ENCODE measurements at places on chromosomes 6 and 20.

GRCh38 chr6:9116026-9116425, 680.7 kb upstream of the SLC35B3 start:
- no peak for DNase-seq

DNA sequence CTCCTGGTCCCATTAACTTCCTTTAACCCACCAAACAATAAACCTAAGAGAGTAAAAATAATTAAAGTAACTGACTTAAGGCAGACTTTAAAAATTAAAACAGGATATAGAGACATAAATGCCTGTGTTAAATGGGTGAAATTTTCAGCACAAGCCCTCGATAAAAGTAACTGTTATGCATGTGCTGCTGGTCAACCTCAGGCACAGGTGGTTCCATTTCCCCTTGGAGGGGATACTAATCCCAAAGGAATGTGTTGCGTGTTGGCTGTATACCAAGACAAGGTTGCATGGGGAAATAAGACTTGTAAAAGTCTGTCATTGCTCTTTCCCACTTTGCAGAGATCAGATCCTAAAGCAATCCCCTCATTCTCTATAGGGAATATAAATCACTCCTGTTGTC, 25.8 kb downstream of the HLA-A start:
- no peak for DNase-seq

GRCh38 chr6:14559746-14560536, 442.4 kb downstream of the CD83 start:
- no peak for DNase-seq

DNA sequence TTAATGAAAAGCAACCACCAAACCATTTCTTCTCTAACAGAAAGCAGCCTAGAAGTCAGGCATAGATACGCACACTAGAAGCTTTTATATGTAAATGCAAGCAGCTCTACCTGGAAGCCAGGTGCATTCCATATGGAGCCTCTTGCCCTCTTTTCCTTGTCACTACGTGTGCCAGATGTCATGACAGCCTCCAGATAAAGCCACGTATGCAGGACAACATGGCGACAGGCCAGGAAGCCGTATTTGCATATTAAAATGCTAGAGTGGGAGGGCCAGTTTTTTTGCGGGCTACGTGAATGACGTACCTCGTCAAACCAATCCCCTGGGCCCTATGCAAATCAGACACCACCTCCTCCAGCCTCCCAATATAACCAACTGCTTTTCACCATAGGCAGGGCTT, 308.1 kb upstream of the SPTLC3 start:
- no peak for DNase-seq

- peak; percentile 11 for DNase-seq
Observed at GRCh38 chr6:136791296-136792094, 782 bp downstream of the MAP3K5 start.

DNA sequence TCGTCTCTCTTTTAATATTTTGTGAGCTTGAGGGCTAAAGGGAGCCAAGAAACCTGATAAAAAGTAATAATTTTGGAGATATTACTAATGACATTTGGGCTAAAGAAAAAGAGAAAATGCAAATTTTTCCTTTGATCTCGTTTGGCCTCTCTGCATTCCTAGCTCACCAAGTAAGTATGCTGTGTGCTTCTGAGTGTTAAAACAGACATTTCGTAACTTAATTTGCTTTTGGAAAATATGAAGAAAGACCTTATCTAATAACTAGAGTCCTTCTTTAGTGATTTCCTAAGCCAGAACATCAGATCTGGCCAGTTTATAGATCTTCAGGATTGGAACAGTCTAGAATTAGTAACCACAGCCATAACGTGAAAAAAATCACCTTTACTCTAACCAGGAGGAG, 872.9 kb upstream of the SLC35B3 start:
- DNase-seq = no peak

DNA sequence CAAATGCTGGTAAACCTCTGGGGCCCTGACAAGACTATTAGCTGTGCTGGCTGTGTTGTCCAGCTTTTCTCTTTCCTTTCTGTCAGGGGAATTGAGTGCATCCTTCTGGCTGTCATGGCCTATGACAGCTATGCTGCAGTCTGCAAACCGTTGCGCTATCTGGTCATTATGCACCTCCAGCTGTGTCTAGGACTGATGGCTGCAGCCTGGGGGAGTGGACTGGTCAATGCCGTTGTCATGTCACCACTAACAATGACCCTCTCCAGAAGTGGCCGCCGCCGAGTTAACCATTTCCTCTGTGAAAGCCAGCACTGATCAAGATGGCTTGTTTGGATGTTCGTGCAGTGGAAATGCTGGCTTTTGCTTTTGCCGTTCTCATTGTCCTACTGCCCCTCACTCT, 20.3 kb downstream of the OR2B6 start:
- DNase-seq = no peak

GRCh38 chr6:18062733-18063132, 59.7 kb downstream of the NHLRC1 start:
- no peak for DNase-seq

DNA sequence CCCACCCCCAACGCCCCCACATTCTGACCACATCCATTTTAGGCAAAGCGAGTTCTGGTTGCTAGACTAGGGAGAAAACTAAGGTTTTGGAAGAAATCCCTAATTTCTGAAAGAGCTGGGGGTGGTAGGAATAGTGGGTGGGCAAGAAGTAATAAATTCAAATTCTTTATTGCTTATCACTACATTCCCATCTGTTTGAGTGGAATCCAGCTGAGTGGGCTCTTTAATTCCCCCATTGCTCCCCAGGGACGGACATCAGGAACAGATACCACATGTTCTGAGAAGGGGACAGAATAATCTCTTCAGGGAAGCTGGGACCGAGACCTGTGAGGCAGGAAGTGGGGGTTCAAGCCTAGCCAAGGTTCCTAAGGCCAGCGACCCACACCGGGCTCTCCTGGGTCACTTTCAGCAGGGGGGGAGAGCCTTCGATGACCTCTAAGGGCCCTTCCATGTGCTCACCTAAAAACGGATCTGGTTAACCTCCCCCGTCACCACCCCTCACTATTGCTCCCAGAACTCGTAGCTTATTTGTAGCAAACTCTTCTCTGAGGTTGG, 42.3 kb upstream of the MRPS10 start:
- DNase-seq = no peak

- DNase-seq = peak; percentile 5
Observed at GRCh38 chr6:87922196-87922946, 125.3 kb upstream of the SPACA1 start.

GRCh38 chr6:158941246-158941645, 58.8 kb downstream of the RSPH3 start:
- no peak for DNase-seq

GRCh38 chr20:22821796-22822195, 213.3 kb upstream of the SSTR4 start:
- no peak for DNase-seq

DNA sequence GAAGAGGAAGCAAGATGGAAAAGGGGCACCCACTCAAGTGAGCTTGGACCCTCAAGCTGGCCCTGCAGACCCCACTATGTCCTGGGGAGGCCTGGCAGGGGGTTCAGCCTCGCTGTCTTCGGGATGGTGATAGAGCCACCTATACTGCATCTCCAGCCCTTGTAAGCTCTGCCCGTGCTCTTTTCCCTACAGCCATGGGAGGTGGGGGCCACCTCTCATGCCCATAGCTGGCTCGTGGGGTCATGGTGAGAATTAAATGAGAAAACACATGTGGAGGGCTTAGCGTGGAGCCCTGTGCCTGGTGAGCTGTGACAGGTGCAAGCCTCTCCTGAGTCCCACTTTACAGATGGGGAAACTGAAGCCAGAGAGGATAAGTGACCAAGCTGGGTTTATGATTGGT, 27.7 kb downstream of the PCK1 start:
- no peak for DNase-seq

DNA sequence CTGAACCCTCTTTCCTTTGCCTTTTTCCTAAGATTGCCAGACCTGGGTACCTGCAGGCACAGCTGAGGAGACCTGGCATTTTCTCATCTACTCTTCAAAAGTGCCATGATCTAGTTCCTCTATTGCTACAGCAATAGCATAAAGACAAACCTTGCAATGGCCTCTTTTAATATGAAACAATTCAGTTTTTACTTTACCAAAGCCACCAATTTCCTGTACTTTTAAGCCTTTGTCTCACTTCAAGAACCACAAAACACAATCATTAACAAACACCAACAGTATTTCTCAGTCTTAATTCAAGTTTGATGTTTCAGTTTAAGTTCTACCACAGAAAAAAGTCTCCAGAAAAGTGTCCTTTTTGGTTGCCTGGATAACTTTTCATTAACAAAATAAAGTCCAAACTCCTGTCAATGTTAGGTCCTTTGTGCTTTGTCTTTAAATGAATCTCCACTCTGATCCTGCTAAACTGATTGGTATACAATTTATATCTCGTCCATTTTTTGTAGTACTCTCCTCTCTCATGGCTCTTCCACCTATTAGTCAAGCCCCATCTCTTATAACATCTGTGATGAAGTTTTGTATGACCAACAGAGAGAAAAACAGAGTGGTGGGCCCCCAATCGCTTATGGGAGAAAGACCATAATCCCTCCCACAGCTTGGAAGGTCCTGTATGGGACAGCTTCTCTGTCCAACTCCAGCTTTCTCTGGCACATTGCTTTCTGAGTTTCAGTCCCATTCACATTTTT, 50.5 kb upstream of the THEMIS start:
- DNase-seq = no peak

DNA sequence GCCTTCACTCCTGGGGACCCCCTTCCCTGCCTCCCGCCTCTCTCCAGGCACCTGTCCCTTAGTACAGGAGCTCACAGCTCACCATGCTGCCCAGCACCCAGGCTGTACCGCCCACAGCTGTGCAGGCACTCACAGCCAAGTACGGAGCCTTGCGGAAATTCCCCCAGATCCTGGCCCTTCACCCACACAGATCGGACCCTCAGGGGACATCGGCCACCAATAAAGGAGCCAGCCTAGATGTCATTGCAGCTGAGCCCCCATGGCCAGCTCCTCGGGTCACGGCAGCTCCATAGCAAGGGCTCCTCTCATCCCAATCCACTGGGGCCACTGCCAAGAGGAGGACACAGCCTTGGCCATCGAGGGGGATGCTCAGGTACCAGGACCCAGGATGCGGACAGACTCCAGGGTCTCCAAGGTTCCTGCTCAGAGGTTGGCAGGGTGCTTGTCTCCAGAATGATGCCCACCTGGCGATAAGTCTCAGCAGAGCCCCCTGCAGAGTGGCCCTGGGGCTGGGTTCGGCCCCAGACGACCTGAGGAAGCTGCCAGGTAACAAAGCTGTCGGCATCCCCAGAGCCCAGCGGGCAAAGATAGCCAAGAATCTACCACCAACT, 82.3 kb downstream of the YTHDF1 start:
- DNase-seq = no peak

DNA sequence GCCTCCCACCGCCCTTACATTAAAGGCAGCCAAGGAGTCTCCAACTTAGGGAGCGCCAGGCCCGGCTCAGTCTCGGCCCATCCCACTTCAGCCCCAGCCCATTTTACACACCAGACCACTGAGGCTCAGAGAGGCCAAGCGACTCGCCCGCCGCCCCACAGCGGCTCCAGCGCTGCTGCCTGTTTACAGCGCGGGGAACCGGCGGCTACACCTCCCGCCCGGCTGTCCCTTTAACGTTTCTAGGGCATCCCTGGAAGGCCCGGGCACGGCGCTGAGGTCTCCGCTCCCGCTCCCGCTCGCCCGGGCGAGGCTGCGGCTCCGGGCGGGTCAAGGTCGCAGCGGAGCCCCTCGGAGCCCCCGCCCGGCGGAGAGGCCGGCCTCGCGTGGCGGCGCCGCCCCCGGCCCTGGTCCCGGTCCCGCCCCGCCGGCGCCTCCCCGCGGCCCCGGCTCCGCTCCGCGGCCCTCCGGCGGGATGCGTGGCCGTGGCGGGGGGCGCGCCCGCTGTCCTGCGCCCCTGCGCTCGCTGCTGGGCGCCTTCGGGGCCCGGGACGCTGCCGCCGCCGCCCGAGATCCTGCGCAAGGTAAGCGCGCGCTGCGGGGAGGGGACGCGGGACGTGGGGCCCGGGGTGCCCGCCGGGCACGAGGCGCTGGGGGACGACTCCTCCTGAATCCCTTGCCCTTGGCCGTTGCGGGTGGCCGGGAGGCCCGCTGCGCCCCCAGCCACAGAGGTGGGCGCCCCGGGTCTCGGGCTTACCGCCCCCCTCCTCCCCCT, 27.1 kb upstream of the PHACTR3 start:
- no peak for DNase-seq

DNA sequence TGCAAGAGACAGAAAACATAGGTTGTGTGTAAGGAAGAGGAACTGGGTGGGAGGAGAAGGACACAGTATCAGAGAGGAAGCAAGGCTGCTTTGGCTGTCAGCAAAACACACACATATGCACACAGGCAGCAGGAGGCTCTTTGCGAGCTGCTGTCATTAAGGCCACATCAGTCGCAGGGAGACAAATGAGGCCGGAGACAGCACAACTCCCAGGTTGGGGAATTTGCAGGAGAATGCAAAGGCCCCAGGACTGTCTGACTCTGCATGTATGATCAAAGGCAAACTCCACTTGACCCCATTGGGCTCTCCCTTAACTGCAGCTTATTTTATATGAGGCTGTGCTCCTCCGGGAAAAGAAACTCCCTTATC, 35.3 kb downstream of the METTL24 start:
- DNase-seq = no peak
